ENCODE measurements at places on chromosomes 2 and 18. TPM values are rescaled to one million over a fixed set of nuclear protein-coding genes. Genes with fewer than 3 reads are reported as not detected.

DNA sequence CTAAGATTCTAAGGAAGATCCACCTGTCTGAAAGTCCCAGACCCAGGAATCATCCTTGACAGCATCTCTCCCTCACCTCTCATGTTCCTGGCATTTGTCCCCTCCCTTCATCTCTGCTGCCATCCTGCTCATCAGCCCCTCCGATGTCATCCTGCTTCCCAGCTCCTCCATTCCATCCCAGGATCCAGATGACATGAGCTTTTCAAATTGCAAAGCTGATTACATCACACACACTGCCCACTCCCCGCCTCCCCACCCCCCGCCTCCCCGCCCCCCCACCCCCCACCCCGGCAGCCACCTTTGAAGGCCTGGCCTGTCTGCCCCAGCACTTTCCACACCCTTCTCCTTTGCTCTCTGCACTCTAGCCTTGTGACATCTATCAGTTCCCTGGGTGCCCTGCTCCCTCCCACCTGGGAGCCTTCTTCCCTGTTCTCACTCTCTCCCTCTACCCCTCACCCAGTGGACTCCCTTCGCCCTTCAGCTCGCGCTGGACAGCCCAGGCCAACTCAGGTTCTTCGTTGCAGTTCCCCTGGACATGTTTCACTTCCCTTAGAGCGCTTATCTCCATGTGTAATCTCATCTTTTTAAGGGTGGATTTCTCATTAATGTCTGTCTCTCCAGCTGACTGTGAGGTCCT, 61.6 kb downstream of the DNMT3A start:
- no peak for DNase-seq
- H3K27ac ChIP-seq: no peak overlapping the region
- no peaks in the 10 kb centered on the region for H3K4me1 ChIP-seq
- no peaks in the 10 kb centered on the region for H3K36me3 ChIP-seq
- H3K4me3 ChIP-seq: no peak overlapping the region
- no peaks in the 10 kb centered on the region for H3K27me3 ChIP-seq

DNA sequence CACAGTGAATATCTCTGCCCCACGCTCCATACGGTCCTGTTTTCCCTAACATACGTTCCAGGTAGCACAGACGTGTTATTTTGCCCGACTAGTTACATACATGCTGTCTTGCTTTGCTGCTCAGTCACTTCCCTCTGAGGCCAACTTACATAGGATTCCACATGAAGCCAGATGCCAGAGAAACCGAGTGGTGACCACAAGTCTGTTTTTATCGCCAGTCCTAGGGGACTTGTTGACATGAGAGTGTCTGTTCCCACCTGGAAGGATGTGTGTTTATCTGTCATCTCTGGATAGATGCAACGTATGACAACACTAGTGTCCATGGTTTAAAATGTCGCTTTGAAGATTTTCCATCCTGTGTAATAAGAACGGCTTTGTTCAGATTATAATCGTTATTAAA, 32.6 kb downstream of the PMAIP1 start:
- no peaks in the 10 kb centered on the region for H3K27me3 ChIP-seq
- H3K4me3 ChIP-seq: no peak overlapping the region
- H3K4me1 ChIP-seq: no peaks in the 10 kb centered on the region
- no peak overlapping the region for H3K27ac ChIP-seq

- H3K27me3 ChIP-seq: no peaks in the 10 kb centered on the region
- H3K36me3 ChIP-seq: no peaks in the 10 kb centered on the region
- peak; percentile 82 for DNase-seq
- no peaks in the 10 kb centered on the region for H3K4me1 ChIP-seq
- H3K4me3 ChIP-seq: no peak overlapping the region
Observed at GRCh38 chr2:18387441-18388206, 172.8 kb downstream of the RDH14 start.

DNA sequence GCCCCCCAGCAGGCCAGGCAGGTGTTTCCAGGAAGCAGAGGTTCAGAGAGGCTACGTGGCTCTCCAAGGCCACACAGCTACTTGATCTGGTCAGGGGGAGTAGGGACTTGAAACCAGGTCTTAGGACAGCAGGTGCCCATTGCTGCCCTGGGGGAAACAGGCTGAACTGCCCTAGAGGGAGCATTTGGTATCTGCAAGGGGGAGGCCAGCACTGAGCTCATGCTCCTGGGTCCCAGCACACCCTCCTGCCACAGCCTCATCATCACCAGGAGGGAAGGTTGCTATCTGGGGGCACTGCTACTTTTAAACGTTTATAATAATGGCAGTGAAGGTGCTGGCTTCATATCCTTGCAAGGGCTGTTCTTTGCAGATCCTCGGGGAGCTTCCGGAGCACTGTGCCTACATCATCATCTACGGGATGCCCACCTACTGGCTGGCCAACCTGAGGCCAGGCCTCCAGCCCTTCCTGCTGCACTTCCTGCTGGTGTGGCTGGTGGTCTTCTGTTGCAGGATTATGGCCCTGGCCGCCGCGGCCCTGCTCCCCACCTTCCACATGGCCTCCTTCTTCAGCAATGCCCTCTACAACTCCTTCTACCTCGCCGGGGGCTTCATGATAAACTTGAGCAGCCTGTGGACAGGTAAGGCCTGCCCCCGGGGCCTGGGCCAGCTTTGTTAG, 36.1 kb downstream of the ABCG8 start:
- no peak overlapping the region for H3K27ac ChIP-seq
- DNase-seq: no peak
- no peaks in the 10 kb centered on the region for H3K36me3 ChIP-seq
- H3K4me3 ChIP-seq: no peak overlapping the region
- no peaks in the 10 kb centered on the region for H3K27me3 ChIP-seq
- no peaks in the 10 kb centered on the region for H3K4me1 ChIP-seq

- DNase-seq: no peak
- H3K36me3 ChIP-seq: no peaks in the 10 kb centered on the region
- H3K4me3 ChIP-seq: no peak overlapping the region
- H3K27ac ChIP-seq: no peak overlapping the region
Observed at GRCh38 chr2:119794237-119794636, 34.5 kb downstream of the PTPN4 start.

KIF5C gene
- total RNA-seq: 2.4 TPM

UGT1A5 gene
- total RNA-seq: not detected

DNMT3A gene
- total RNA-seq: 95.8 TPM
